Central memory CD4-positive, alpha-beta T cell (primary cell): ENCODE measurements at places on chromosomes 5 and 9.

- DNase-seq: peak; percentile 3
Measured at GRCh38 chr5:136042665-136043121, 13.9 kb downstream of the TGFBI start.

DNA sequence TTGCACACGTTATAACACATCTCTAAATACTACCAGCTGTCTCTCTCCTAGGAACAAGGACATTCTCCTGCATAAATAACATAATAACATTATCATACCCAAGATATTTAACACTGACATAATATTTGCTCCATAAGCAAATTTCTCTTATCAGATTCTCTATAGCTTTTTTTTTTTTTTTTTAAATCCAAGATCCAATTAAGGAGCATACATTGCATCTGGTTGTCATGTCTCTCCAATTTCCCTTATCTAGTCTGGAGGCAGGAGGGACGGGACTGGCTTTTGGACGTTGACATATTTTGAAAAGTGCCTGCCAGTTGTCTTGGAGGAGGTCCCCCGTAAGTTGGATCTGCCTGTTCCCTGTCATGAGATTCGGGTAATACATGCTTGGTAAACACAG is 76.6 kb downstream of the RAPGEF1 start:
- DNase-seq: no peak

- DNase-seq: no peak
Measured at GRCh38 chr9:27183701-27184100, 74.7 kb downstream of the TEK start.

- no peak for DNase-seq
Measured at GRCh38 chr5:38151878-38152277, 106.5 kb upstream of the EGFLAM start.
